Hematopoietic multipotent progenitor cell treated with erythropoietin and hydrocortisone succinate and interleukin-3 and kit ligand, for 6 days (in vitro differentiated cells): ENCODE measurements at places on chromosomes 5 and 9.

- DNase-seq, result no peak
Observed at GRCh38 chr9:108612513-108612912, 243.3 kb downstream of the ACTL7B start.

DNA sequence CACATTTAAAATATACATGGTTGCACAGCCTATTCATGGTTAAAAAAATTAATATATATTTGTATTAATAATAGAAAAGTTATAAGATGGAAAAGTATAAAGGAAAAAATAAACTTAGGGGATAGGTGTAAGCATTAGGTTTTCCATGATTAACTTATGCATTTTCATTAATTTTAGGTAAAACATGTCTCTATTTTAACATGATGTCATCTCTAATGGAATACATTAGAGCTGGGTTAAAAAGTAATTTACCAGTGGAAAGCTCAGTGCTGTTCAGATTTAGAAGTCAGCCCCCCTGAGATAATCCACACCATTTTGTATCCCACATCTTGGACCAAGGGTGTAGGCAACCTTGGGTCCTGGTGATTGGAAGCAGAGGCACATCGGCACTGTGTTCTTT lies 49.7 kb downstream of the SNX24 start:
- DNase-seq, result no peak

DNA sequence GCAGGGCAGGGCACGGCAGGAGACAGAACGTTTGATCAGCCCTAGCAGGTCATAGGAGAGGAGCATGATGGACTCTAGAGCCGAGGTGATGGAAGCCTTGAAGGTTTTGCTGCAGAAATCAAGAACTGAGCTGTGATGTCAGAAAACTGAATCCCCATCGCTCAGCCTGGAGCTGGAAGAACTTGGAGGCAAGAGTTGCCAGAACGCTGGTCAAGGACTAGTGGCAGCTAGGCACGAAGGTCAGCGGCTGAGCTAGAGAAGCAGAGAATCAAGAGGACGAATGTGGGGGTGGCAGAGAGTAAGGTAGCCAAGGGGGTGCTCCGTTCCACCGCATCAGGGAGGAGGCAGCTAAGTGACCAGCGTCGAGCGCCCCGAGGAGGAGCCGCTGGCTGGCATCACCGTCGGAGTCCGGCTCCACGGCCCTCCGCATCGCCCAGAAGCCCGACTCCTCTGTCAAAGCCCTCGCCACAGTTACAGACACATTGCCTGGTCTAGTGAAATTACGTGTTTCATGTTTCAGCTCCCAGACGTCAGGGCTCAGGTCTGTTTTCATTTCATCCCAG lies 1.2 kb upstream of the GALNT10 start:
- no peak for DNase-seq

DNA sequence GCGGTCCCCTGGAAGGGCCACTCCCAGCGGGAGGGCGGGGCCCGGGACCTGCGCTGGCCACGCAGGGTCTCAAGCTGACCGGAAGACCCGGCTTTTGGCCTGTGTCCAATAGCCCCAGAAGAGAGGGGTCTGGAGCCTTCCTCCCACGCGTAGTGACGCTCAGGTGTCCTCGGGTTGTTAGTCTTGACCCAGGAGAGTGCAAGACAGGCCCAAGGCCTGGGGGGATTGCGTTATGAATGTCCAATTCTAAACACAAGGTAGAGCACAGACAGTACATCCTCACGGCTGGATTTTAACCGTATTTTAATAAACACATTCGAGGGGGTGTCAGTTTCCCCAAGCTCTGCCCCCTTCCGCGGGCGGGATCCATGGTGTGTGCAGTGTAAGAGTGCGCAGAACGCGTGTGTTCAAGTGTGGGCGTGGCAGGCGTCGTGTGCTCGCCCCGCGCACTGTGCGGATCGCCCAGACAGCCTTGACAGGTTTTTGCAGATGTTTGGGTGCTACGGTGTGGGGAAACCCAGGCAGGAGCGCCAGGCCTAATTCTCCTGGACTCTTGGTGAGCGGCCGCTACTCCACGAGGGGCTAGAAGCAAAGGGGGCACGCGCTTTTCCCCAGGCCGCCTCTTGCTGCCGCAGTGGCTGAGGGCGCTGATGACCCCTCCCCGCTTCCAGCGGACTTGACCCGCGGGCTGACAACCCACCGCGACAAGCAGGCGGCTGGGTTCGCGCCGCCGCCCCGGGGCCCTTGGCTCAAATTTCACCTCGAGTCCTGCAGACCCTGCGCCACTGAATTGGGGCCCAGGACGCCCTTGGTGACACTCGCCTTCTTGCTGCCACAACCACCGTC lies 6.1 kb upstream of the DMRT3 start:
- no peak for DNase-seq

GRCh38 chr5:126871441-126871840 lies 94.5 kb downstream of the LMNB1 start:
- DNase-seq, result no peak

DNA sequence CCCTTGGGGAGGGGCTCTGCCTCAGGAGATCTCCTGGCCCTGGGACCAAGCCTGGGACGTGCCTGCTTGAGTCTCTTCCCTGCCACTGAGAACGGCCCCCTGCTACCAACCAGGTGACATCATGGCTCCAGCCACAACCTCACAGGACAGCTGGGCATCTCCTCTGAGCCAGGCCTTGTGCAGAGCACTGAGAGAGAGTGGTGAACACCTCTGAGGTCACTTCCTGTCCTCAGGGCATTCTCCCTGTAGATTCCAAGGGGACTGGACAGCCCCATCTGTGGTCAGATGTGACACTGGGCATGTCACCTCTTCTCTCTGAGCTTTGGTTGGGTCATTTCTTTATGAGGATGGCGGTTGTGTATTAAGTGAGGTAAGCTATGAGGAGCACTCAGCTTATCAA lies 172.0 kb downstream of the MELK start:
- DNase-seq, result no peak

- peak; percentile 65 for DNase-seq
Observed at GRCh38 chr5:72280581-72281069, 39.4 kb downstream of the MRPS27 start.

DNA sequence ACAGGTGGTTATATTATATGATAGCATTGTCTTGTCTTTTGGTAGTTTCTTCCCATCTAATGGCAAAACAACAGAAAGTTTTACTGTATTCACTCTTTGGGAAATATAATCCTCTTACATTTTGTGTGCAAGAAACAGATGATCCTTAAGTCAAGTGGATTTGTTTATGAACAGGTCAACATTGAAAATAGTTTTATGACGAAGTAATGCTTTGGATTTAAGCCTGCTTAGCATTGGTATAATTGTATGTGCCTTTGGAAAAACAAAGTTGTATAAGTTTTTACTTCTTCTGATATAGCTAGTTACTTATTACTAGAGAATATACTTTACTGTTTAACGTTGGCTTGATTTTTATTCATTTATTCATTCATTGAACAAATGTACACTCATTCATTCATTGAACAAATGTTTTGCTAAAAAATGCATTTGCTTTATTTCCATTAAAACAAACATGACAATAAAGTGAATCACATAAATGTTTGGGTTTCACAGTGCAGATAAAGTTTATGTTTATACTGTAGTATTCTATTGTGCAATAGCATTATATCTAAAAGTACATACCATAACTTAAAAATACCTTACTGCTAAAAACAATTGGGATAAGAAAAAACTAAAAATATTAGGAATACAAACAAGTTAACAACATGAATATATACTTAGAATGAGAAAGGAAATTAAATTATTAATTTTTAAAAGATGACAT lies 12.3 kb downstream of the SGCD start:
- DNase-seq, result no peak

DNA sequence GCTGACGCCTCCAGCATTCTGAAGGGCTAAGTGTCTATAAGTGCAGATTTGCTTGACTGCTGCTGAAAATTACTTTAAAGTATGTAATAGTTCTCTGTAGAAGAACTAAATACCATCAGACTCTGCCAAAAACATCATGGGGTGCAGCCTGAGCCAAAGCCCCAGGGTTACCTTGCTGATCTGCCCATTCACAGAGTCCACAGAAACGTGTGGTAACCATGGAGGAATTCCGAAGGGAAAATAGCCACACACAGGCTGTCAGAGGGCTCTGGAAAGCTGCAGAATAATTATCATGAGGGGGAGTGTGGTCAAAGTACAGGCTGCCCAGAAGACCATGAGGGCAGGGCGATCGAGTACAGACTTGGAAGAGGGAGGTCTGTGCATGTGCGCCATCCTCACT lies 36.4 kb downstream of the RETREG1 start:
- no peak for DNase-seq

DNA sequence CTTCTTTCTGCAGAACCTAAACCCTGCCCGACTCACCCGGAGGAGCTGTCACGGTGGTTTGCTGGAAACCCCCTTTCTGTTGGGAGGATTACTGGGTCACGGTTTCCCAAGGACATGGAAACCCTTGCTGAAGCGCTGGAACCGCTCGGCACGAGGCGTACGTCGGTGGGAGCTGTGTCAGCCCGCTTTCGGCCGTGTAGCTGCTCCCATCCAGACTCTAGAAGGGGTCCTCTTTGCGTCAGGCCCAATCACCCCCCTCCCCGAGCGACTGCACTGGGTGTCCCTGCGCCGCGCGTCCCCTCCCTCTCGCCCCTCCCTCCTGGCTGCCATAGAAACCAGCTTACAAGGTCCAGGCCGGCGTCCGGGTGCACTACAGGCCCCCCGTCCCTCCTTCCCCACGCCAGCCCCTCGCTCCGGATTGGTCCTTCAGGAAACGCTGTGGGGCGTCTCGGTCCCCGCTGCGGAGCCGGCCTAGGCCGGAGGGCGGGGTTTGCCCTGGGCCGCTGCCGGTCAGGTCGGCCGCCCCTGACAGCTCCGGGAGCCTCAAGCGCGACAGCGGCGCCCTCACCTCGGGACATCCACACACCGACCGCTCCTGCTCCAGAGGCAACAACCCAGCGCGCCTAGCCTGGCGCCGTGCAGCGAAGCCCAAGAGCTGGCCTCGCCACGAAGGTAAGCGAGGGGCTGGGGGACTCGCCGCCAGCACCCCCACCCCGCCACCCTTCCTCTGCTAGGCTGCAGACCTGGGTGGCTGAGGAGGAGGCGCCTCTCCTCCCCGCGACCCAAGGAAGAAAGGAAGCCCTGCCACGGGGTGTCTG lies at the start of gene NIM1K:
NIM1K (plus strand) TSS at position 486 of the 818 bp plus-strand sequence. CDS start 53,551 bp downstream, outside the sequence.
- peak; percentile 56 for DNase-seq

DNA sequence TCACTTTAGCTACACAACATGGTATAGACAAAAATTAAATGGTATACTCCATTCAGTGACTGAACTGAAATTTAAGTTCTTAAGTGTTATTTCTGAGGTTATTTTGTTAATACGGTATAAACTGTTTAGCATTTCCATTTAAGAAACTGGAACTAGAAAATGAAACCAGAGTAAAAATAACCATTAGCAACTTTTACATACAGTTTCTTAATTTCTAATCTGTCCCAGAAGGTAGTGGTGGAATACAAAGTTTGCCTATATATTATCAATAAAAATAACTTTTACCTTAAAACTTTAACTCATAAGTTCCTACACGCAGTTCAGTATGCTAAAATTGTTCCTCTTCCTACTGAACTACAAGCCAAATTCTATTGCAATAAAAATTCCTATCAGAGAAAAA lies 10.3 kb downstream of the GOLPH3 start:
- no peak for DNase-seq

GRCh38 chr5:166503506-166503905 lies 1787.9 kb upstream of the WWC1 start:
- DNase-seq, result no peak

GRCh38 chr9:106962615-106963363 lies 99.8 kb downstream of the ZNF462 start:
- DNase-seq, result no peak

GRCh38 chr5:123264394-123264793 lies 158.8 kb downstream of the CEP120 start:
- no peak for DNase-seq

DNA sequence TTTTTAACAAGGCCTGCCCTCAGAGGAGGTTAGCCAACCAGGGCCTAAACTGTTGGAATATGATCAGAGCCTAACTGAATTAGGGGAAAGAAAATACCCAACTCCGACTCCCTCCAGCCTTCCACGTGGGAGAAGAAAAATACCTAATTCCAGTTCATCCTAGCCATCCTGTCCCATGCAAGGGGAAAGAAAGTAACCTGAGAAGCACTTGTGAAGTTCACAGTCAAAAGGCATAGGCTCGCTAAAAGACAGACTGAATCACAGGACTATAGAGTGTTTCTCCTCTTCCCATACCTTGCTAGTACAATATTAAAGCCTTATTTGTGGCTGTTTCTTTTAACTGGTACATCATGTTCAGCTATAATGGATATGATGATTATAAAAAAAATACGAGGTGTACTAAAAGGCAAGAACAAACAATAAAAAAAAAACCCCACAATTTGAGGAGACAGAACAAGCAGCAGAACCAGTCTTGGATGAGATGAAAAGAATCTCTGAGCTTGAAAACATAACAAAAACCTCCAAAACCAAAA lies 18.0 kb upstream of the ATP10B start:
- DNase-seq, result no peak

DNA sequence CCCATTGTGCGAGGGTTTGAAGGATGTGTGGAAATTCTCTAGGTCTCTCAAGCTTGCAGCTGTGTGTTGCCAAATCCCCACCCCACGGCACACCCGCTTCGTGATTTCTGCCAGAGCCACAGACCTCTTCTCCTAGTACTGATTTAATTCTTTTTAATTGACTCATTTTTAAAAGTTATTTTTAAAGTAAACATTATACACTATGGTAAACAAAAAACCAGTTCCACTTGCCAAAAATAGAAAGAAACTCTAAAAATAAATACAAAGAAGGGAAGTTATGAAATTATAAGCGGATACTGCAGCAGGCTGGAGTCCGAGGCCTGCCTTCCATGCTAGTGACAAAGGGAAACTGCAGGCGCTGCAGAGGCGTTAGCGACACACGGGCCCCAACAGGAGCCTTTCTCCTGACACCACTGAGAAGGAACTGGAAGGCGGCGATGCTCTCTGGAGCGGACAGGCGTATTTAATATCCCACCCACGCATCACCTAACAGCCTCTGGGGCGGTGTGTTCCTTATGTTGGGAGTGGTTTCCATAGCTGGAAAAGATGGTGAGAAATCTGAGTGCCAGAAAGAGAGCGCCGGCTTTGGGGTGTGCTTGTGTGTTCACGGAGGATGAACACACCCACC lies 122.5 kb downstream of the COL23A1 start:
- peak; percentile 40 for DNase-seq

- DNase-seq, result no peak
Observed at GRCh38 chr5:81629986-81630385, 120.9 kb downstream of the SSBP2 start.

DNA sequence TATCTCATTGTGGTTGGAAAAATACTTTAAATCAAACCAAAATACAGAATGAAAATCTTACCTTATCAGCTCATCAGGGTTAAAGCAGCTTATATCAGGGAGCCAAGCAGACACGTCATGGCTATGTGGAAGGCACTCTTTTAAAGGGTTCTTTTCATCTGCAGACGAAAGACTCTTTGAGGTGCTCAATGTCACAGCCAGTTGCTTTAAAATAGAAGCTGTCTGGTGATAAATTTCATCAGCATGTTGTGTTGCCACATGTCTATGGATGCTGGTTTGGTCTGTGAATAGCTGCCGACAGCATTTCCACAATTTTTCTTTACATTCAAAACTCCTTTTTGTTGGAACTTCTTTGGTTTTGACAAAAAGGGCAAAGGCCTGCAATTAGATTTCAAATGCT lies 7.5 kb downstream of the TSTD2 start:
- DNase-seq, result no peak
